Naive thymus-derived CD4-positive, alpha-beta T cell (primary cell): ENCODE measurements at places on chromosomes 1 and 21.

DNA sequence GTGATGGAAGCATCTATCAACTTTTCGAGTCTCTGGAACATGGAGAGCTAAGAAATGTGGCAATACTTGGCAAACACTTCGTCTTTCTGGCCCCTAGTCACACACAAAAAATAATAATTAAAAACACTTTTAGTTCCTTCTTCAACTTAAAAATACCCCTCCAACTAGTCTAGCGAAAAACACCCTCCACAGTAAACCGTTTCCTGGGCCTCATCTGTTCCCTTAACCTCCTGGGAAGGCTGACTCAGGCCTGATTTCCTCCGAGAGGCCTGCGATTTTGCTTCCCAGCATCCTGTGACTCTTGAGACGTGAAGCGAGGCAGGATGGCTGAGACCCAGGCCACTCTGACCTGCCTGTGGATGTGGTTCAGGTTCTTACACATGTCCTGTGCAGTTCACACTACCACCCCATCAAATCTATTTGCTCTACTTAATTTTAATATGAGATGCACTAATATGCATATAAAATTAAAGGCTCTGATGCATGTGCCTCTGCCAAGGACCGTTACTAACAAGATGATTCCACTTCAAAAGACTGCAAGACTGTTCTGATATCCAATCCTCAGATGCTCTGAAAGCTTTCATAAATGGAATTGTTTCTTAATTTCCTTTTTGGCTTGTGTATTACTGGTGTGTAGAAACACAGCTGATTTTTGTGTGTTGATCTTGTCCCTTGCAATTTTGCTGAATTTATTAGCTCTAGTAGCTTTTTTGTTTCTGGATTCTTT is 3.5 kb downstream of the NAV1 start:
- no peaks in the 10 kb centered on the region for H3K4me1 ChIP-seq
- H3K27ac ChIP-seq = no peak overlapping the region
- no peaks in the 10 kb centered on the region for H3K36me3 ChIP-seq
- no peaks in the 10 kb centered on the region for H3K27me3 ChIP-seq
- DNase-seq = no peak
- no peak overlapping the region for H3K4me3 ChIP-seq

- H3K27me3 ChIP-seq = no peaks in the 10 kb centered on the region
- H3K36me3 ChIP-seq = no peaks in the 10 kb centered on the region
These were observed 204.4 kb downstream of the GRIK3 start for GRCh38 chr1:36829961-36830360.

DNA sequence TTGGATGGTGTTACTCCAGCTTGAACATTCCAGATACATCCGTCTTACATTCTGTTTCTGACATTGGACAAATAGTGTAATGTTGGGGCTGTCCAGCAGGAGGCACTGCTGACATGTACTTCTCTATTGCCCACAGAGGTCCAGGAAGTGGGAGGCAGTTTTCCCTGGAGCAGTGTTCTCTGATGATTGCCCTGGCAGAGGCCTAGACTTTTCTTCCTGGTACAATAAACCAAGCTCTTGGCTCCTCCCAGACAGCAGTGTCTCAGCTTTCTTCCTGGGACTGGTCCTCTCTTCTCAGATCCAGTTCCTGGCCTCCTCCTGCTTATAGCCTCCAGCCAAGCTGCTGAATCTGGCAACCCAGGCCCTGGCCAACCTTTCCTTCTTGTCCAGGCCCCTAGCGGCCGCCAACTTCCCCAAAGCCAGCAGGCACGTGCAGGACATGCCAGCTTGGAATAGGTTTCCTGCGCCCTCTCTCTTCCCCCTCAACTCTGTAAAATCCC is 14.9 kb upstream of the IFNLR1 start:
- no peaks in the 10 kb centered on the region for H3K36me3 ChIP-seq
- H3K4me3 ChIP-seq = no peak overlapping the region
- H3K27ac ChIP-seq = no peak overlapping the region
- H3K4me1 ChIP-seq = no peaks in the 10 kb centered on the region

DNA sequence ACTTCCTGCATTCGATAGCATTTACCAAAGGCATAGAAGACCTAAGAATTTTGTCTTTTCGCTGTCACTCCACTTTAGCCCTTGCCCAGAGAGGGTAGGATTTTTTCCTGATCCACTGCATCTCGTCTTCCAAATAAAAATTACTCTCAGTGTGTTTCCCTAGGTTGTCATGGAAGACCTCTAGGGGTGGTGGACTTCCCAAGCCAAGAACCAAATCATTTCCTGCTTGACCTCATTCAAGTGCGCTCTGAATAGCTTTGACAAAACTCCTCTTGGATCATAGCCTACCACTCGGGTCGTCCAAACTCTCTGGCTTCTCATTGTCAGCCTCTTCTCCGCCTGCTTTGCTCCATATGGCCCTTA is 431 bp upstream of the C1orf52 start:
- peaks cover 21% of the 10 kb centered on the region for H3K36me3 ChIP-seq
- H3K27me3 ChIP-seq = no peaks in the 10 kb centered on the region
- H3K4me1 ChIP-seq = peaks cover 16% of the 10 kb centered on the region

DNA sequence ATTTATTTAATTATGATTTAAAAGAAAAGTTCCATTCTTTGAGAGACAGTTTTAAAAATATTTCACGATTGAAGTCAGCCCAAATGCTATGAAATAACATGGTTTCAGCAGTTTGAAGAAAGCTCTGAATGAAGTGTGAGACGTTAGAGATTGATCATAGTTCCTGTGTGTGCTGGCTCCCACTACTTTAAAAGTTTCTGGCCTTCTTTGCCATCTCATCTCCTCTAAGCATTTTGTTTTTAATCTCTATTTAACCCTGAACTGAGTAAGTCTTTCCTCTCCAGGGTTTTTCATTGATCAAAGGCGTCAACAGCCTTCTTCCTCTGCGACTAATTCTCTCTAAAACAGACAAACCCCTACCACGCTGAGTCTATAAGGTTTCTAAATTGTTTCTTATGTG is 225.3 kb upstream of the B3GALT2 start:
- peaks cover 22% of the 10 kb centered on the region for H3K4me1 ChIP-seq
- no peaks in the 10 kb centered on the region for H3K27me3 ChIP-seq
- peak; percentile 24 for DNase-seq
- no peaks in the 10 kb centered on the region for H3K36me3 ChIP-seq
- peak overlapping the region; percentile 18 for H3K4me3 ChIP-seq

- DNase-seq = no peak
- H3K36me3 ChIP-seq = no peaks in the 10 kb centered on the region
These were observed 30.8 kb downstream of the CAPZB start for GRCh38 chr1:19454265-19455146.

- H3K4me1 ChIP-seq = no peaks in the 10 kb centered on the region
- no peak overlapping the region for H3K27ac ChIP-seq
- no peaks in the 10 kb centered on the region for H3K27me3 ChIP-seq
- no peak for DNase-seq
- H3K36me3 ChIP-seq = no peaks in the 10 kb centered on the region
- no peak overlapping the region for H3K4me3 ChIP-seq
These were observed 11.5 kb upstream of the C1orf105 start for GRCh38 chr1:172408958-172409357.

- H3K27ac ChIP-seq = no peak overlapping the region
- no peaks in the 10 kb centered on the region for H3K27me3 ChIP-seq
- peak; percentile 29 for DNase-seq
- H3K4me1 ChIP-seq = peaks cover 3% of the 10 kb centered on the region
- H3K36me3 ChIP-seq = no peaks in the 10 kb centered on the region
These were observed 68.1 kb downstream of the RPS6KA1 start for GRCh38 chr1:26597629-26598039.

GRCh38 chr1:70171512-70171911 is 33.9 kb downstream of the LRRC40 start:
- DNase-seq = no peak
- H3K4me1 ChIP-seq = no peaks in the 10 kb centered on the region
- no peaks in the 10 kb centered on the region for H3K27me3 ChIP-seq
- no peaks in the 10 kb centered on the region for H3K36me3 ChIP-seq
- no peak overlapping the region for H3K27ac ChIP-seq

DNA sequence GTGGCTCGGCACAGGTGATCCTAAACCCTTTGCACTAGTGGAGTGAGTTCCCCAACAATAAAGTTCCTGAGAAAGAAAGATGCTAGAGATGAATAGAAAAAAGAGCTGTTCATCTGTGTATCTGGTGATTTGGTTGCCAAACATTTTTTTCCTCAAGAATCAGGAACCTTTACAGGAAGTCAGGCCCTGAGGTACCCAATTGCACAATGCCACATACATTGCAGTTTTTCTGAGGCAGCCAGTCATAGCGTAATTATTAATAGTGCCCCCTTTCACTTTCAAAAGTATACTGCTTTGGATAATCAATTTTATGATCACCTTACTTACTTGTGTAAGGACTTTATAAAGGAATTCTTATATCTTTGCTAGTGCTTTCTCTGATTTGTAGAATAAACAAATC is 346.3 kb upstream of the POU3F1 start:
- H3K27ac ChIP-seq = no peak overlapping the region
- H3K4me1 ChIP-seq = no peaks in the 10 kb centered on the region
- DNase-seq = no peak
- no peaks in the 10 kb centered on the region for H3K27me3 ChIP-seq

DNA sequence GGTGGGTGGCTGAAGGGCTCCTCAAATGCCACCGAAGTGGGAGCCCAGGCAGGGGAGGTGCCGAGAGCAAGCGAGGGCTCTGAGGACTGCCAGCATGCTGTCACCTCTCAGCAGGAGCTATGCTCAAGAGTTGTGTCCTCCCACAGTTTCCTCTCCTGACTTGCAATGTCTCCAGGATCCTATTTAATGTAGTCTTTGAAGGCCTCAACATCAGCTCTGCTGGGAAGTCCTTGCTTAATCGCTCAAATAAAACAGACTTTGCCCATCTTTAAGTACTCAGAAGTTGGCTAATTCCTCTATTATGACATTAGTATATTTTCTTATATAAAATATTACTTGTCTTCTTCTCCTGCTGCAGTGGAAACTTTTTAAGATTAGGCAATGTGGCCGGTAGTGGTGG is 154.2 kb upstream of the NRIP1 start:
- no peak overlapping the region for H3K4me3 ChIP-seq
- H3K27ac ChIP-seq = no peak overlapping the region
- no peak for DNase-seq
- H3K27me3 ChIP-seq = no peaks in the 10 kb centered on the region
- no peaks in the 10 kb centered on the region for H3K4me1 ChIP-seq
- H3K36me3 ChIP-seq = no peaks in the 10 kb centered on the region

GRCh38 chr1:214660190-214660589 is 57.2 kb downstream of the CENPF start:
- H3K27me3 ChIP-seq = no peaks in the 10 kb centered on the region
- no peak overlapping the region for H3K4me3 ChIP-seq
- no peak overlapping the region for H3K27ac ChIP-seq
- no peaks in the 10 kb centered on the region for H3K36me3 ChIP-seq

GRCh38 chr1:210372491-210372890 is 43.8 kb downstream of the HHAT start:
- no peaks in the 10 kb centered on the region for H3K4me1 ChIP-seq
- no peak overlapping the region for H3K4me3 ChIP-seq
- DNase-seq = no peak
- no peaks in the 10 kb centered on the region for H3K36me3 ChIP-seq
- no peak overlapping the region for H3K27ac ChIP-seq

DNA sequence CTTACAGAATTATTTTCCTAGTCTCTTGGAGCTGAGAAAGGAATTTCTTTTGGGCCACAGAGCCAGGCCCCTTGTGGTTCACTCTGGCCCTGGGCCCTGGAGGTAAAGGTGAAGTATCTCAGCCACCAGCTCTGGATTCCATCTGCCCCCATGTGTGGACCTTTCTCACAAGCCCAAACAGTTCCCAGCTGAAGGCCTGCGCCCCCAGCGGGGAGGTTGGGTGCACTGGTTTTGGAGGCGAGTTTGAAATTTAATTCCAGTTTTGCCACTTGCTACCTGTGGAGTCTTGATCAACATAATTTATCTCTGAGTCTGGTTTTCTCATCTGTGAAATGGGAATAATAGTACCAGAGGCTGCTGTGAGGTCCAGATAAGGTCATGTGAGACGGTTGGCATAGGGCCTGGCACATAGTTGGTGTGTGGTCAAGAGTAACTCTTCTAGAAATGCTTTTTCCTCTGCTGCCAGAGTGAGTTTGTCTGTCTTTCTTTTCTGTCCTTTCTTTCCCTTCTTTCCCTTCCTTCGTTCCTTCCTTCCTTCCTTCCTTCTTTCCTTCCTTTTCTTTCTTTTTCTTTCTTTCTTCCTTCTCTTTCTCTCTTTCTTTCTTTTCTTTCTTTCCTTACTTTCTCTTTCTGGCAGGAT is 6.1 kb downstream of the AGTRAP start:
- H3K27ac ChIP-seq = no peak overlapping the region
- DNase-seq = no peak
- peaks cover 4% of the 10 kb centered on the region for H3K36me3 ChIP-seq
- no peaks in the 10 kb centered on the region for H3K27me3 ChIP-seq

- H3K27ac ChIP-seq = no peak overlapping the region
- H3K27me3 ChIP-seq = no peaks in the 10 kb centered on the region
- H3K4me1 ChIP-seq = no peaks in the 10 kb centered on the region
- H3K4me3 ChIP-seq = no peak overlapping the region
- no peaks in the 10 kb centered on the region for H3K36me3 ChIP-seq
These were observed 51.8 kb upstream of the COL18A1 start for GRCh38 chr21:45353200-45353599.

DNA sequence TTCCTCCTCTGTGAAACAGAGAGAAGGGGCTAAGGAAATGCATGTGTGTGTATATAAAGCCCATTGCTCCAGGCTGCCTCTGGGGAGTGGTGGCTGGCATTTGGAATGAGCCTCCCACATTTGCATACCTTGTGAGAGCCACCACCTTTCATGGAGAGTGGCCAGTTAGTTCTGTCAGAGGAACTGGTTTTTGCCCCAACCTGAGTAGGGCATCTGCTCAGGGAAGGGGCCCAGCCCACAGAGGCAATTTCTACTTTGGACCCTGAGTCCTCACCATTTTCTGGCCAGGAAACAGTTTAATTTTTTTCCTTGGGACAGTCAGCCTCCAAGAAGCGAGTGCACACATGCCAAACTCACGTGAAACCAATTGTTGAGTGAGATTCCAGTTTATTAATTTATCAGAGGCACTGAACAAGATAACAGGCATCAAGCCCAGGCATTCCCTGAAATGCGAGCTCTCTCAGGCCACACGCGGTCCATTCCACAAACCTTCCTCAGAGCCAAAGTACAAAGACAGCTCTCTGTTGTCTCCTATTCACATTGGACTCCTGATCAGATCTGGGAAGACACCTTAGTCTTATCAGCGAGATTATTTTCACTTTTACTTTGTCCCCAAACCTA is 1.0 kb upstream of the SLC6A9 start:
- H3K27ac ChIP-seq = no peak overlapping the region
- no peaks in the 10 kb centered on the region for H3K27me3 ChIP-seq
- peaks cover 7% of the 10 kb centered on the region for H3K4me1 ChIP-seq
- no peak for DNase-seq

DNA sequence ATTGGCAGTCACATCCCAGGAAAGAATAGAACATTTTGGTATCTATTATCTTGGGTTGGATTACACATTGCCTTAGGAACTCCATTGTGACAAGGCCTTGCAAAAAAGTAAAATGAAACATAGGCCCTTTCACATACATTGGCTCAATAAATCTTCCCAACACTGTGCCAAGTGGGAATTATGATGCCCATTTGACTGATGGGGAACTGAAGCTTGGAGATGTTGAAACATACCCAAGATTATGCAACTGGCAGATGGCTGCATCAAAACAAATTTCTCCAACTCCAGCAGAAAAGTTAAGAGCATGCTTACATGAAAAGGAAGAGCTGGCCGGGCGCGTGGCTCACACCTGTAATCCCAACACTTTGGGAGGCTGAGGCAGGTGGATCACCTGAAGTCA is 26.9 kb downstream of the PLEKHO1 start:
- no peaks in the 10 kb centered on the region for H3K36me3 ChIP-seq
- H3K4me3 ChIP-seq = no peak overlapping the region
- H3K27me3 ChIP-seq = no peaks in the 10 kb centered on the region
- no peak for DNase-seq
- no peaks in the 10 kb centered on the region for H3K4me1 ChIP-seq
